ENCODE measurements at places on chromosomes 3 and 15.

DNA sequence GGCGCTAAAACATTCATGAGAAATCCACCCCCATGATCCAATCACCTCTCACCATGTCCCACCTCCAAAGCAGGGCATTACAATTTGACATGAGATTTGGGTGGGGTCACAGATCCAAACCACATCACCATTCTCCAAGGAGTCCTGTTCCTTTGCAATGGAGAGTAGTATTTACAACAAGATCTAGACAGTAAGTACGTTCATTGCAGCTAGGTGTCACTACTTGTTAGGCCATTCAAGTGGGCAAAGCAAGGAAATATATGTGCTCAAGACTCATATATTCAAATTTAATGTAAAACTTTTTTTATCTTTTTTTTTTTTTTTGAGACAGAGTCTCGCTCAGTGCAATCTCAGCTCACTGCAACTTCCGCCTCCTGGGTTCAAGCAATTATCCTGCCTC lies 79.3 kb downstream of the AQP9 start:
- DNase-seq, result no peak

GRCh38 chr3:71056327-71056726 lies 527.2 kb downstream of the FOXP1 start:
- no peak for DNase-seq

GRCh38 chr3:177234121-177234520 lies 36.8 kb upstream of the TBL1XR1 start:
- DNase-seq, result no peak

DNA sequence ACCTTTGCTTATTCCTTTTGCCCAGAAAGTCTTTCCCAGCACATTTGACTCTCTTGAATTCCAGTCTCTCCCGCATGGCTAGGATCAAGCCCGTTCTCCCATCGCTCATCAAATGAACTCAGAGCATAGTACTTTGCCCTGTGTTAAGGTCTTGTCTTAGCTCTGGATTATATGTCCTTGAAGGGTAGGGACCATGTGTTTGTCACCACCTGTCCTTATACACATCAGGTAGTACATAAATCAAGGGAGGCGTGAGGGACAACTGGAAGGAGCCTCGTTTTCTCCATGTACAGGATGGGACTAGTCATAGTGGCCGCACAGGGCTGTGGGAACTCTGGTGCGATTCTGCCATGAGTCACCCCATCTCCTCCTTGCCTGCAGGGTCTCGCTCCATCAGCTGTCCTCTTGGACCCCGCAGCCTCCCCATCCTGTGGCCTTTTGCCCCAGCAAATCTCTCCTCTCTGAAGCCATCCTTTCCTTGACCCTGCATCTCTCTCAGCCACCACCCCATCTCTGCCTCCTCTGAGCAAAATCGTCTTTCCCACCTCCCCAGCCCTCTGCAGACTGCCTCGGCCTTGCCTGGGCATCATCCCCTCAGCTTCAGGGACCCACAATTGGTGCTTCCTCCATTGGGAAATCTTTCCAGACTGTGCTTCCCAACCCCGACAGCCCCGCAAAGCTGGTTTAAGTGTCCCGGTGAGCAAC lies 33.4 kb upstream of the RAB6B start:
- no peak for DNase-seq

DNA sequence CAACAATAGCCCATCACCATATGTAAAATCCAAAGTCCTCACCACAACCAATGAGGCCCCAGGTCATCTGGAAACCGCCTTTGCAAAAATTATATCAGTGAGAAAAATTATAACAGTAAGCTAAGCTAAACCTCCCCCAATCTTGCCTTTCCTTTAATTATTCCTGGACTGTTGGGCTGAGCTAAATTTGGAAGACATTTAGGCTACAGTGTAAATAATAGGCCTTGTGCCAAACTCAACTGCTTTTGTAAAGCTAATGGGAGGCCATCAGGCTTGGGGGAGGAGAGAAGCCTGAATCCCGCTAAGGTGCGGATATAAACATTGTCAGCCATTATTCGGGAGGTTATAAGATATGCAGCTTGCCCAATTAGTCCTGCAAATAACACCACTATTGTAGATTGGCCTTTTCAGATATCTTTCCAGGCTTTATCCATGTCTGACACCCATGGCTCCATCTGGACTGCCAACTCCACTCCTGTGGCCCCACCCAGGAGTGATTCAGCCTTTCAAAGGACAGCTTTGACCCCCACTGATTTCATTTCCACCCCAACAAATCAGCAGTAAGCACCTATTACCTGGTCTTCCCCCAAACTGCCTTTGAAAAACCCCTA lies 53.0 kb upstream of the CA12 start:
- no peak for DNase-seq

DNA sequence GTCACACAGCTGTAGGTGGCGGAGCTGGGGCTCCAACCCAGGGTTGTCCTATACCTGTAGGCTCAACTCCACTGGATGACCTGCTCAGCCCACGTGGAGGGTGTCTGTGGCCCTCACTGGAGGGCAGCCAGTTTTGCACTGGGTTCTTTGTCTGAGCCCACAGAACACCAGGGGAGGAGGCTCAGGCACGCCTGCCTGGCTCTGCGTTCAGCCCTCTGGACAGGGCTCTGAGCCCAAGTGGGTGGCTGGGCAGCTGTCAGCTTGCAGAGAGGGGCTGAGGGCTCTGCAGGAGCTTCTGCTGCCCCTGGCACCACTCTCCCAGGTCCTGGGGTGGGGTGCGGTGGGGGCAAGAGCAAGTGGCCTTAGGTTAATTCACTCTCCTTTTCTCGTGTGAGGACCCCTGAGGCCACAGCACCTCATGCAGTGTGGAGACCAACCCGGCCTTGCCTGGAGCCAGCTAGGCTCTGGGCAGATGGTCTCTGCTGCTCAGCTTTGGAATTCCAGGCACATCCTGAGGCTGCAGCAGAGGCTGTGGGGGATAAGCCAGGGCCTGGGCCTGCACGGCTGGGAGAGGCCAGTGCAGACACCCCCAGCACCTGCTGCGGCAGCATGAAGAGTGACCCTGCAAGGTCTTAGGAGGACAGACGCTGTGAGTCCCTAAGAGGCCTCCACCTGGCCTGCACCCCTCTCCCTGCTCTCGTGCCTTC lies 23.5 kb downstream of the DUSP7 start:
- no peak for DNase-seq

GRCh38 chr15:84599906-84600305 lies 903 bp upstream of the ZSCAN2 start:
- DNase-seq, result no peak

Measured in CD4-positive, alpha-beta T cell treated with Interferon alpha-2 for 1 hour (primary cell).